HFF-Myc (cell line): ENCODE measurements at places on chromosomes 11 and 22.

DNA sequence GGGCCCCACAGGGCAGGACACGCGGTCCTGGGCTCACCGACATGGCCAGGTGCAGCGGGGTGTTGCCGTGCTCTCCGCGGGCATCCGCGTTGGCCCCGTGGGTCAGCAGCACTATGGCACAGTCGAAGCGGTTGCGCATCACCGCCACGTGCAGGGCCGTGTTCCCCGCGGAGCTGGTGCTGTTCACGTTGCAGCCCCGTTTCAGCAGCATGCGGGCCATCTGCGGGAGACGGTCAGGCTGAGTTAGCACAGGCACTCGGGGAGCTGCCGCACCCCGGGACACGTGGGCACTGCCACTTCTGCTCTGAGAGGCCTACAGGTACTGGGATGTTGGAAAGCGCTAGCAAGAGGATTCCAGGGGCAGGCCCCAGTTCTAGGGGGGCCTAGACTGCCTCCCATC lies 22.3 kb upstream of the BAIAP2L2 start:
- no peak for DNase-seq

DNA sequence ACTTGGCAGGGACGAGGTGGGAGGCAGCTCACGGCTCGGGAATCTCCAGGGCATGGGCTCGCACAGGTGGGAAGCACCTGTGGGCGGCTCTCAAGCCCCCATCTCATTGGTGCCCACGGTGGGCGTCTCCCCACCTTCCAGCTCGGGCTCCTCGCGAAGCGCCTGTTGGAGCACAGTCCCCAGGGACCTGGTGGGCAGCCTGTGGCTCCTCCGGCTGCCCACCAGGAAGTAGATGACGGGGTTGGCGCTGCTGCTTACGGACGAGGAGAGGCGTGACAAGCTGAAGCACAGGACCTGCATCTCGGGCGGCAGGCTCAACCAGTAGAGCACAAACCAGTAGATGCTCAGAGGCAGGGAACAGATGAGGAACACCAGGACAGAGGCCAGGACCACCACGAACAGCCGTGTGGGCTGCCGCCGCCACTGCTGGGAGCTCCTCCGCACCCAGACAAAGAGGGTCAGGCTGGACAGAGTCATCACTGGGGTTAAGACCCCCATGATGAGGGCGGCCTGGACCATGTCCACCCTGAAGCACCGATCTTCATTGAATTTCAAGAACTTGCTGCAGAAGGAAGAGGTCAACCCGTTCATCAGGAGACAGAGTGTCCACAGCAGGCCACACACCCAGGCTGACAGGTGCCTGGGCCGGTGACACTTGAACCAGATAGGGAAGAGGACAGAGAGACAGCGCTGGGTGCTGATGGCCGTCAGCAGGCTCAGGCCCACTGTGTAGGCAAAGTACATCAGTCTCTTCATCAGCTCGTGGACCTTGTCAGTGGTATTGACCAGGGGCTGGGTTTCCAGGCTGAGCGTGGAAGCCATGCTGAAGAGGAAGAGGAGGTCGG lies 633 bp downstream of the MRGPRD start:
- DNase-seq: no peak

GRCh38 chr11:3939211-3939610 lies 83.7 kb downstream of the STIM1 start:
- DNase-seq: no peak

DNA sequence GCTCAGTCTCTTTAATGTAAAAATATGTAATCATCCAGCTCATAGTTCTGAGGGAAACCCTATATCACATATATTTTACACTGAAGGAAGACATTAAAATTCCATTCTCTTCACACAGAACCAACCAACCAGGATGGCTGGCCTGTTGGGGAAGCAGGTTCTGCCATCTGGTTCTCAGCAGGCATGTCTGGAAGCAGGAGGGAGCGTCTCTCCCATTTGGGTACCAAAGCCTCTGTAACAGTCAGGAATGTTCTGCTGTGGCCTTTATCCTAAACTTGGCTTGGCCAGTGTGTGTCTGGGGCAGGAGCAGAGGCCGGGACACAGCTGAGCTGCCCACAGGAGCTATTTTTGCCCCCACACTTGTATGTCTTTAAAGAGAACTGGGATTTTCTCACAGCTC lies 29.2 kb downstream of the SGSM3 start:
- DNase-seq: no peak

DNA sequence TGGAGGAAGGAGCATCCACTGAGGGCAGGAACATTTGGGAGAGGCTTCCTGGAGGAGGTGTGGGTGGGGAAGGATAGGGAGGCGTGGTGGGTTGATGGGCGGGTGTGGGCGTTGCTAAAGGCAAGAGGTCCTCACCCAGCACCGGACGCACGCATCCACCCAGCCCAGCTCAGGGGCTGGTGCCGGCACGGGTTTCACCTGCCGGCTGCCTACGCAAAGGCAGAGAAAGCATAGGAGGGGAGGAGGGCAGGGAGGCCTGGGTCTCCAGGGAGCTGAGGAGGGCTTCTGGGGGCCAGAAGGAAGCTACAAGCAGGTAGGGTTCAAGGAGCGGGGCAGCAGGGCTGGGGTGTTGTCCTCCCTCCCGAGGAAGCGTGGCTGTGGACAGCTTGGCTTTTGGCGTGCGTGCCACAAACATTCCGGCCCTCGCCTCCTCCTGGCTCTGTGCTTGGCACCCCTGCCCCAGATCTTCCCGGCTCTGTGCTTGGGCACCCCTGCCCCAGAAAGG lies 7.8 kb downstream of the SSH3 start:
- DNase-seq: no peak

- no peak for DNase-seq
These were observed 9.2 kb downstream of the CKAP5 start for GRCh38 chr11:46836870-46837269.

DNA sequence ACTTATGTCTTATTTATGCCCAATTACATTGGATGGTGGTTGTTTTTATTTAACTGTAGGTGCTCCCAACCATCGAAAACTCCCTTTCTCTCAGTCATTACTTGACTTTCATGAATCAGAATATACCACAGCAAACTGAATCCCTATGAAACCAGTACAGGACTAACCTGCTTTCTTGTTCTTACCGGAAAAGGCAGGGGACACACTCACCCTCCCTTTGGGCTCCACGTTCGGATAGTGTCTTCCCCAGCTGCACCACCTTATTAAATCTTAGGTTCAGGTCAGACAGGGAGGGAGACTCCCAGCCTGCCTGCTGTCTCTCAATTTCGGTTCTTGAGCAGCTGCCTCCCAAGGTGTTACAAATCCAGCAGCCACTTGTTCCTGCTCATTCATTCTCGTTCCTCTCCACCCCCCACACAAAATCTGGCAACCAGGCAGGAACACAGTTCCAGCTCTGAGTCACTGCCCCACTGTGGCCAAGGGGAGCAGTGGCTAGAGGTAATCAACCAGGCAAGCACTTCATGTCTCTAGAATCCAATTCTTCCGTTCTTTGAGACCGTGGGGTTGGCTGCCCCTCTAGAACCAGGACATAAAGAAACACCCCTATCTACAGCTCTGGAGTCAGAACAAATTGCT lies 133.0 kb downstream of the PLEKHA7 start:
- no peak for DNase-seq

GRCh38 chr11:12606597-12606996 lies 67.6 kb upstream of the TEAD1 start:
- peak; percentile 82 for DNase-seq

DNA sequence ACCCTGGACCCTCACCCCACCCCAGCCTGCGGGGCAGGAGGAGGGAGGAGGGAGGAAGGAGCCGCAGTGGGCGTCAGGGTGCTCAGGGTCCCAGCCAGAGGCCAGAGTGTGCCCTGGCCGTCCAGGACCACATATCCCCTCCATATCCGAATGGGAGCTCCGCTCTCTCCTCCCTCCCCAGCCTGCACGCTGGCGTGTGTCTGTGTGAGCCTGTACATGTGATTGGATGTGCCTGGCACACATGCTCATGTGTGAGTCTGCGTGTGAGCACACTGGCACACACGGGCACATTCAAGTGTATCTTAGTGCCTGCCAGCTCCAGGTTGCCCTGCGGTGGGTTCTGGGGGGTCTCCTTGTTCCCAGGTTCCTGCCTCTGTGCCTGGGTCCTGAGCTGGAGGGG lies 8.1 kb downstream of the TSSC4 start:
- DNase-seq: no peak

GRCh38 chr22:39954584-39955055 lies 5.6 kb upstream of the TMA7B start:
- peak; percentile 49 for DNase-seq

DNA sequence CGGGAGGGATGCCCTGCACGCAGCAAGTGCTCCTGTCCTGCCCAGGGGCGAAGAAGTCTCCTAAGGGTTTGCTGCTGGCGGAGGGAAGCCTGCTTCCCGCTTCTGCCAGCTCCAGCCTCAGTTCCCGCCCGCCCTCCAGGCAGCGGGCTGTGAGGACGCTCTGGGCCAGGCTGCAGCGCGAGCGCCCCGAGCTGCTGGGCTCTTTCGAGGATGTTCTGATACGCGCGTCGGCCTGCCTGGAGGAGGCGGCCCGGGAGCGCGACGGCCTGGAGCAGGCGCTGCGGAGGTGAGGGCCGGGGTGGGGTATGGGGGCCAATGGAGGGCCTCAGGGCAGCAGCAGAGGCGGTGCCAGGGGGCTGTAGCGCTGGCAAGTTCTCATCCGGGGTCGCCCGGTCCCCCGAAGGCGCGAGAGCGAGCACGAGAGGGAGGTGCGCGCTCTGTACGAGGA lies 2.2 kb downstream of the CRACR2B start:
- no peak for DNase-seq

DNA sequence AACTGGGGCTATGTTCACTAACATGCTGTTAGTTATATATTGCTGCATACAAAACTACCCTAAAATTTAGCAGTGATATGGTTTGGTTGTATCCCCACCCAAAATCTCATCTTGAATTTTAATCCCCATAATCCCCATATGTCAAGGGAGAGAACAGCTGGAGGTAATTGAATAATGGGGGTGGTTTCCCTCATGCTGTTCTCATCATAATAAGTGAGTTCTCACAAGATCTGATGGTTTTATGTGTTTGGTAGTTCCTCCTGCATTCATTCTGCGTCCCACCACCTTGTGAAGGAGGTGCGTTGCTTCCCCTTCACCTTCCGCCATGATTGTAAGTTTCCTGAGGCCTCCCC lies 10.0 kb upstream of the PATL1 start:
- no peak for DNase-seq

DNA sequence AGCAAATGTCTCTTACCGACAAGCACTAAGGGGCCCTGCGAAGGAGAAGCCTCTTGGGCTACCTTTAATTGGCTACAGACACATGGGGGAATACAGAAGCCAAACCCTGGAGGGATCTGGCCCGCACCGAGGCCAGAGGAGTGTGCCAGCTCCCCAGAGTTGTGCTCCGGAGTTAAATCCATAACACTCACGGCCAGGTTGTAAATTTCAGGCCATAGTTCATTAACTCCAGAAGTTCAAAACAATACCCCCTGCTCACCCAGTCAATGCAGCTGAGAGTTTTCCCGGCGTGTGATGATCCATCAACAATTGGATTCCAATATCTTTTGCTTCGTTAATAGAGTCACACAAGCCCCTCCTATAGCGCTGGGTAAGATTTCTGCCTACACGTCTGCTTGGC lies 371.5 kb downstream of the NXPE2 start:
- no peak for DNase-seq

DNA sequence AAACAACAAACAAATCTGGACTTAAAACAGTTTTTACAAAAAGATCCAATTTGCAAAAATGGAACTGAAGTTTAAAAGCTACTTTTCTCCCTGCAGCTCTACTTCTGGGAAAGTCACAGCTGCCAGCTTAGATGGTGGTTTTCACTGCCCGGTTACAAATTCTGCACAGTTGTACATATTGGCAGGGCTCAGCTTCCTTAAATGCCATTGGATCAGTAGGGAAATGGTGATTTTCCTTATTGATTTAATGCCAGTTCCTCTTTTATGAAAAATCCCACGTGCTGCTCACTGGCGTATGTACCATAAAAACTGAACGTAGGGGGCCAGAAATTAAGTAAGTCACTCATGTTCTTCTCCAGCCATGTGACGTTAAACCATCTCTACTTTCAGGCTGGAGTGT lies 22.8 kb downstream of the GRAP2 start:
- no peak for DNase-seq

- DNase-seq: no peak
These were observed 724.5 kb upstream of the CNTN5 start for GRCh38 chr11:98296091-98296880.

GRCh38 chr22:42937164-42937843 lies 77.6 kb downstream of the PACSIN2 start:
- peak; percentile 56 for DNase-seq

GRCh38 chr22:33817512-33818127 lies 102.7 kb downstream of the LARGE1 start:
- no peak for DNase-seq

GRCh38 chr11:66181632-66182315 lies 86.7 kb upstream of the RAB1B start:
- no peak for DNase-seq

GRCh38 chr11:70868341-70868885 lies 384.0 kb downstream of the SHANK2 start:
- DNase-seq: no peak

DNA sequence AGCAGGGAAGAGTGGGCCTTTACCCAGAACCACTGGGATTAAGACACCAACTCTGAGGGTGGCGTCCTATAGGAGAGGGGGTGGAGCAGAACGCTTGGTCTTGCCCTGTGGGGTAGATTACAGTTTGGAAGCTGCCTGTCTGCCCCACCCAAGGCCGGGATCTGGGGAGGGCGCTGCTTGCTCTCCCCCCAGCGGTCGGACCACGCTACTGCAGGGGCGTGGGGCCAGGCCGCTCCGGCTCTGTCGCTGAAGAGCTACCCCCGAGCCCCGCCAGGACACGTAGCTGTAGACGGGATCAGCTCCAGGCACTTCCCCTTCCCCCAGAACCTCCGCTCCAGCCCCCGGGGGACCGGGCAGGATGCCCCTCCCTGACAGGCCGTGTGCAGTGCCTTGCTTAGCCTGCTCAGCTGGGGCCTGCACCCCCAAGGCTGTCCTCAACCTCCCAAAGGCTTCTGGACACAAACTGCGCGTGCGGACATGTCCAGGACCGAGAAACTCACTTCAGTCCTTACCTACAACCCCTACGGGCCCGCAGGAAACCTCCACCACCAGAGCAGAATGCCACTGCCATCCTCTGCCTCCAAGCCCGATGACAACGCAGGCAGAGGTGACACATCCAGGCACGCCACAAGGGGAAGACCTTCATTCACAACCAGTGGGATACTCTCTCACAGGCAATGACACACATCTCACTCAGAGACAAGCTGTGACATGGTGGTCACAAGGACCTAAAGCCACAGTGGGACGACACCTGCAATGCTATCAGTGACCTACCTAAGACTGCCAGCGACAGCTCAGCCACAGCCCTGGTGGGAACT lies 3.6 kb downstream of the AHNAK start:
- DNase-seq: peak; percentile 52

DNA sequence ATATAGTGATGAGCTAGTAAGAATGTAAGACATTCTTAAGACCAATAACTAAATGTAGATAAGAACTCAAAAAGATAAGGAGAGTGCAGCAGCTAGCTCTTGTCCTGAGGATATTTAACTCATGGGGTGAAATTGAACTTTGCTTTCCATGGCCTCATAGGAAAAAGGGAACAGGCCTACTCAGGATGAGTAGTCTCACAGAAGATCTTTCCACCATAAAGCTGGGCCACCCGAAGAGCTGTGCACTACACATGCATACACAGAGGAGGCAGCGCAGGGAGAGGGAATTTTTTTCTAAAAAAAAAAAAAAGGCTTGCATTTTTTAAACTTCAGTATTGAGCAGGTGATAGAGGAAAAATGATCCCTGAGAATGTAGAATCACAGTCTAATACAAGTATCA lies 59.9 kb upstream of the CFAP300 start:
- no peak for DNase-seq
